ENCODE measurements at places on chromosomes 3 and 15.

DNA sequence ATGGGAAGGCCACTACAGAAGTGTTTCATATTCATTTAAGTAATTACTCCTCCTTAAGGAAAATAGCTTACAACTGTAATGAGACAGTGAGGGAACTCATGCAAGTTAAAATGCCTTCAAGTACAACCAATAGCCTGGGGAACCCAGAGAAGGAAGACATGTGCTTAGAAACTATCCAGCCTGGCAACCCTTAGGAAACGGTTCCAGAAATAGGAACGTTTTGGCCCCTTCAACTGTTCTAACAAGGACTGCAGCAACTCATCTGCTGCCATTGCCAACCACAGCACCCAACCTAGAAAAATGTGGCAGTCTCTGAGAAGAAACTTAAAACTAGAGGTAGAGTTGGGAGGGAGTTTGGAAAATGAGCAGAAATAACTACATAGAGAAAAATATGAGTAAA, 147.5 kb upstream of the STRIT1 start:
- no peak for DNase-seq

DNA sequence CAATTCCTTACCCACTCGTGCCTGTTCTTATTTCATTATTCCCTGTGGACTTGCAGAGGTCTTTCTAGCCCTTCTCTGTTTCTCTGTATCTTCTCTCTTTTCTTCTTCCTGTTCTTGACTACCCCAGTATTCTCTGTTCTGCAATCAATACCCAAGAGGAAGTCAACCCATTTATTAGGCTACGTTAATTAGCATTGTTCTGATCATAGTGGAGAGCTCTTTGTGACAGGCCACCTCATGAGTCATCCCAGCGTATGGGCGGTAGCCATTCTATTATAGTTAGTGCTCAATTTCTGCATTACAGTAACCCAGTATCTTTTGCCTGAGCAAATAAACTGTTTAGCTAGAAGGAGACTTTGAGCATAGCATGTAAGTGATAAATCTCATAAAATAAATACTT, 259.5 kb upstream of the GRM7 start:
- DNase-seq, result no peak

- DNase-seq, result peak; percentile 86
These were observed 106.1 kb upstream of the COL8A1 start for GRCh38 chr3:99532246-99532645.

DNA sequence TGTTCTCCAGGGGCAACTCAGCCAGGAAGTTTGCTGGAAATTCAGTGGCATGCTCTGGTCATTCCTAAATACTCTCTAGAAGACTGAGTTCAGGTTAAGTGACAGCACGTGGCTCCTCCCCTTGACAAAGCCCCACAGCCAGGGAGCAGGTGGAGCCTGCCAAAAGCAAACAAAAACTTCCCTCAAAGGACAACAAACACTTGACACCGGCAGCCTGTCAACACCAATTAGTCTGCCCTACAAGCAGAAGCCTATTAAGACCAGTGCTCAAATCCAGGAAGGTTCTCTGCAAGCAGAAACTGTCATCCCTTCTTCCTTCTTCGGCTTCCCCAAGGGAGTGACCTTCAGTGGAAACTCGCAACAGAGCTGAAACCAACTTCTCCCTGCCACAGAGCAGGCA, 5.0 kb downstream of the MEX3B start:
- no peak for DNase-seq

DNA sequence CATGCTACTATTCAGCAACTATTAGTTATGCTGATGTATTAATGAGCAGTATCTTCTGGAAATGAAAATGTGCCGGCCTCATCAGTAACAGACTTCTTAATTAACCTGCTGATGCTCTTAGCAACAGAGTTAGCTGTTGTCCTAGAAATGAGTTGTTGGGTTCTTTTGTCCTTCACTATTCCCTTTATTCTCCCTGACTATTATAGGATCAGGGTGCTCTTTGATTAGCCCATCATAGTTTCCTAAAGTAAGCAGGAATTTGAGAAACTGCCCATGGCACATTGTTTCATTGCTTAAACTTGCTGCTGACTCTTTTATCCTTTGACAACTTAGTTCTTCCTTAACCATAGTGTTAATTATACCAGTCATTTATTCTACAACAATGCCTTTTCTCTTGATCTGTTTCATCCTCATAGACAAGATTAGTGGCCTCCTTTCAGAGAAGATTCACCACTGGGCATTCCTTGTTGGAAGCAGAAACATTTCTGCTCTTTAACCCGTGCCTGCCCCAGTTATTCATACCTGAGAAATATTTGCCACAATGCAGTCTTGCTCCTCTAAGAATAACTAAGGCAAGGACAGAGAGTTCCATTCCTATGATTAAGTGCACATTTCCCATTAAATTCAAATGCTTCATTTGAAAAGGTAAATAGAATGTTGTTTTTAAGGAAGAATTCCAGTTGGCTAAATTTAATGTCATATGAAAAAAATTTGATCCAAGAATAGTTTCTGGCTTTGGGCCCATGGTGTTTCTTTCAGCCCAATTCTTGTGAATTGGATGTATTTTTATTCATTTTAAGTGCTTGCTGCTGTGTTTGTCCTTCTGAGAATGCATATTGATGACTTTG, 573.3 kb upstream of the TBL1XR1 start:
- no peak for DNase-seq

- no peak for DNase-seq
These were observed 194.8 kb upstream of the PFN2 start for GRCh38 chr3:150165396-150166094.

DNA sequence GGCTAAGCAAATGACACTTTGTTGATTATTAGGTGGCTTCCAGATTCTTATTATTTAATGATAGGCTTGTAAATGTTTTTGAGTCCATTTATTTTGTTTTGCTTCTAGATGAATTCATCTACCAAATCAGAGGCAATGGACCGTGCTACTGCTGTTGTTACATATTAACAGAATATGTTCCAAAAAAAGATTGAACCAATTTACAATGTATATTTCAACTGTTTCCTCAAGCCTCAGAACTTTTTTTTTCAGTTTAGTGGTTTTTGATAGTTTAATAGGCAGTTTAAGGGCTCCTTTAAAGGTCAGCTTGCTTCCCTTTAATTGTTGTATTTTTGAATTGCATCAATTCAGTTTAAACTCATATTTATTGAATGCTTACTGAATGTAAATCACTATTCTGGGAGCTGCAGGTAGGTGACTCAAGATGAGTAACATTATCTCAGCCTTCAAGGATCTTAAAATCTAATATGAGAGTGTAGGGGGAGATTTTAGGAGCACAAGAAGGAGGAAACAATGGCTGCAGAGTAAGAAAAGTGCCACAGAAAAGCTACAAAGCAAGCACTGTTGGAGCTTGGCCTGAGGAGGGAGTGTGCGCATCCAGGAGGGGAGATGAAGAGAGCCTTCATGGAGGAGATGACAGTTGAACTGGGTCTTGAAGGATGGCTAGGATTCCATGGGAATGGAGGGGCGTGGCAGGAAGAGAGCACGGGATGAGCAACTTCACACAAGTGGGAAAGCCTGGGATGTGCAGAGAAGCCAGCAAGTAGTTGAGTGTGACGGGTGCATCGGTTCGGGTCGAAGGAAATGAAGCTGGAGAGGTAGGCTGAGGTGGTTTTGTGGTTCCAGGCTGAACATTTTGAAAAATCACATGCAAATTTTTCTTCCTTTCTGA, 14.7 kb downstream of the MAP2K1 start:
- peak; percentile 55 for DNase-seq

DNA sequence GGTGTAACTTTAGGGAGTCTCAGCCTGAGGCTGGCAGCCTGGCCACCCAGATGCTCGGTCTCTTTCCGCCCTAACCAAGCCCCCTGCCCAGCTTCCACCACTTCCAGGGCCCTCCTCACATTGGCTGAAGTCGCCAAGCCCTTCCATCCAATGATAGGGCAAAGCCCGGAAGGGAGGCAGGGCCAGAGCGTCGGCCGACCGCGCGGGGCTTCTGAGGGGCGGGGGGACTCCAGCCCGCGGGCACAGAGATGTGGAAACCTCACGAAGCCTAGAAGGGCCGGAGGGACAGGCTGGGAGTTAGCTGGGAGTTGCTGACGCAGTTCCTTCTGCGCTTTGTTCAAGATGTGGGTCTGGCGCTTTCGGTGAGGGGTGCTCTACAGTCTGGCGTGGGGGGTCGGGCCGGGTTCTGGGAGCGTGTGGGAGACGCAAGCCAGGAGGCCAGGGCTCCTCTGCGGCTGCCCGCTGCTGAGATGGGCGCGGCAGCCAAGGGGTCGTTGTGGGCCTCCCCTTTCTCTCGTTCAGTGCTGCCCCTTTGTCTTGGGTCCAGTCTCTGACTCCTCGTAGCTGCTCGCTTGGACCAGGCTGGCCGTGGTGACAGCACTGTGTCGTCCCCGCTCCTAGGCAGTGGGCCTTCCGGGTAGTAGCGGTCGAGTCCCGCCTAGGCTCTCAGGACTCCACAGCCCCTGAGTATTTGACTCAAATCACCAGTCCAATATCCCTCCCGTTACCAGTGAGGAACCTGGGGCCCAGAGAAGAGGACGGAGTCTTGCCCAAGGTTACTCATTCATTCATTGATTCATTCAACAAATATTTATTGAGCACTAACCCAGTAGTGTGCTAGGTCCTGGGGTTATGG, at the start of gene ZNF660:
ZNF660 (plus strand) TSS at position 319 of the 856 bp plus-strand sequence. CDS start 9,230 bp downstream, outside the sequence.
- DNase-seq, result peak; percentile 71

GRCh38 chr15:95693917-95694316, 636.6 kb upstream of the NR2F2 start:
- no peak for DNase-seq

DNA sequence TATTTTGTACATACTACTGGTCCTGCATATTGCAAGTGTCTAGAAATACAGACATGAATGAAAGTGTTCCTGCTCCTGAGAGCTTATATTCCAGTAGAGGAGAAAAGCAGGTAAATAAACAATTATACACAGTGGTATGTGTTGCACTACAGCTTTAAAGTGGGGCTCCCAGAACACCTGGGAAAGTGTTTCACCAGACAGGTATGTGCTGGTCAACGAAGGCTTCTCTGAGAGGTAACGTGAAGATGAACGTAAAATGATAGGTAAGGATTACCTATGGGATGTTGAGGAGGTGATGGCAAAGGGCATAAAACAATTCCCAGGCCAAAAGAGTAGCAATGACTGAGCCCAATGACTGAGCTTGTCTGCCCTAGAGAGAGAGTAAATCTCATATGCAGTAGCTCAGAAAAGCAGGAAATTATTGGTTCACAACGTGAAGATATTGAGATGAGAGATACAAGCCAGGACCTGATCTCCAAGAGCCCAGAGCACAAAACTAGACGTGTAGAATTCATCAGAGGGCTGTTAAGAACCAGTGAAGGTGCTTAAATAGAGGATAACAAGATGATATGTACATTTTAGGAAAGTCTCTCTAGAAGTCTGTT, 459.1 kb upstream of the BCHE start:
- no peak for DNase-seq

DNA sequence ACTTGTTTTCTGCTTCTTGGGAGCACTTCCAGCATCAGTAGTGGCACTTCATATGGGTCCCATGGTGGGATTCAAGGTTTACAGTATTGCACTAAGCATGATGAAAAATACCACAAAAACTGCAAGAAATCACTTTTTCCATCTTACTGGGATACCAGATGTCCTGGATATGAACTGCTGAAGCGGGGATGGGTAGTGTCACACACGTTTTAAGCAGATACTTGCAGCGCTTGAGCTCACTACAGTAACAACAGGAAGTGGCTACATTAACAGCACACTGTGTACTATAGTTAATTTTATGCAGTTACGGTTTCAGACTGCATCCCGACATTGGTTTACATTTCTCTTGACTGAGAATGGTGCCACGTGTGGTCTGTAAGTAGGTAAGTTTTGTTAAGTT, 3.5 kb upstream of the ISG20 start:
- no peak for DNase-seq

DNA sequence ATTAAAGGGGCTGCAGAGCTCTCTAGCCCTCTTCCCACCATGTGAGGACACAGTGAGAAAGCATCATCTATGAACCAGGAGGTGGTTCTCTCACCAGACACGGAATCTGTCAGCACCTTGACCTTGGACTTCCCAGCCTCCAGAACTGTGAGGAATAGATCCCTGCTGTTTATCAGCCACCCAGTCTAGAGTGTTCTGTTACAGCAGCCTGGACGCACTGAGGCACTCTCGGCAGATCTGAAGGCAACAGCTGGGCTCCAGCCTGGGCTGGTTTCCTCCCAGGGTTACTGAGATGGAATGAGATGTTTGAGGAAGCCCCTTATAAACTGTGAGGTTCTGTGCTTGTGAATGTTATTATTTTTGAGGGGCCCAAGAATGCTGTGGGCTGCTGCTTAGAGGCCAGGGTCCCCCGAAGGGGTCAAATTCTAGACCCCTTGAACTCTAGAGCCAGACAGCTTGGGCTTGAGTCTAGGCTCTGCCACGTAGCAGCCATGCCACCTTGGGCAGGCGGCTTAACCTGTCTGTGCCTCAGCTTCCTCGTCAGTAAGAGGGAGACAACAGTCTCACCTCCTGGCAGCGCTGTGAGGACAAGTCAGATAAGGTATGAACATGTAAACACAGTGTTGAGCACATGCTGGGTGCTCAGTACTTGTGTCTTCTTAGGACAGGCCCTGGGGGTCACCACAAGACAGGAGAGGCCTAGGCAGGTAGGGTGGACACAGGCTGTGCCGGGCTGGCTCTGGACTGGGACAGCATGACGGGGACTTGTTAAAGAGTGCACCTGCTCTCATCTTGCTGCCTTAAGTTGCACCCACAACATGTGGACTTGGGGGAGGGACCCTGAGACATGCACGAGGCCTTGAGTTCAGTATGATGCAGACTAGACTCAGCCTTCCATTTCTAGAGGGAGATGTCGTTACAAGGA, 49.2 kb downstream of the MGLL start:
- DNase-seq, result no peak

Measured in RPMI7951 (cell line).